ENCODE measurements at places on chromosomes 5 and 9. TPM values are rescaled to one million over a fixed set of nuclear protein-coding genes. Genes with fewer than 3 reads are reported as not detected.

GRCh38 chr5:68682400-68683160, 411.2 kb upstream of the SLC30A5 start:
- H3K4me3 ChIP-seq = no peak overlapping the region
- no peak overlapping the region for H3K27ac ChIP-seq
- no peak for DNase-seq
- H3K36me3 ChIP-seq = no peaks in the 10 kb centered on the region
- H3K27me3 ChIP-seq = no peaks in the 10 kb centered on the region

GRCh38 chr9:71626395-71626794, 141.9 kb downstream of the CEMIP2 start:
- H3K4me3 ChIP-seq = no peak overlapping the region
- no peak overlapping the region for H3K27ac ChIP-seq
- H3K36me3 ChIP-seq = no peaks in the 10 kb centered on the region
- DNase-seq = no peak

- no peaks in the 10 kb centered on the region for H3K4me1 ChIP-seq
- DNase-seq = no peak
- H3K27me3 ChIP-seq = no peaks in the 10 kb centered on the region
- H3K36me3 ChIP-seq = no peaks in the 10 kb centered on the region
- H3K4me3 ChIP-seq = no peak overlapping the region
Measured at GRCh38 chr5:163696579-163696887, 191.1 kb downstream of the MAT2B start.

DNA sequence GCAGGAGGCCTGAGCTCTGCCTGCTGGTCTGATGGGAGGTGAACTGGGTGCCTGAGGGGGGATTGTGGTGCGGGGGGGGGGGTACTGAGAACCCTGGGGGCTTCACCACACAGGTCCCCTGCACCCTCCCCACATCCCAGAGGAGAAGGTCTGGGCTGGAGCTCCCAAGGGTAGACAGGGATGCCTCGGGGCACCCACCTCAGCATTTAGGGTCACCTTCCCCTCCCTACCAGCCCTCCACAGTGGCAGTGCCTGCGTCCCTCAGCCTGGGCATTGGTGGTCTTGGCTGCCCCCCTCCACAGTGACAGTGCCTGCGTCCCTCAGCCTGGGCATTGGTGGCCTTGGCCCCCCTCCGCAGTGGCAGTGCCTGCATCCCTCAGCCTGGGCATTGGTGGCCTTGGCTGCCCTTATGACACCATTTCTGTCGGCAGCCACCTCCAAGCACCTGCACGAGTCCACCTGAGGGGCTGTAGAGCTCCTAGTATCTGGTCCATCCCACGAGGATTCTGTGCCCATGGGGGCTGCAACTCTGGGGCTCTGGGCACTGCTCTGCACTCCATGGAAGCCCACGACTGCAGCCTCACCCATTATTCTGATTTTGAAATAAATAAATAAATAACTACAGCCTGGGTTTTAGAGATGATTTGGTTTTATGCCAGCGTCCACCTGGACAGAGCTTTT, 21.5 kb downstream of the NKD2 start:
- H3K27me3 ChIP-seq = peaks cover 34% of the 10 kb centered on the region
- H3K4me1 ChIP-seq = no peaks in the 10 kb centered on the region
- no peak overlapping the region for H3K27ac ChIP-seq
- DNase-seq = no peak

- no peak overlapping the region for H3K4me3 ChIP-seq
- no peak overlapping the region for H3K27ac ChIP-seq
- no peaks in the 10 kb centered on the region for H3K36me3 ChIP-seq
- H3K27me3 ChIP-seq = no peaks in the 10 kb centered on the region
- DNase-seq = no peak
Measured at GRCh38 chr5:166050531-166050930, 2240.9 kb upstream of the WWC1 start.

DNA sequence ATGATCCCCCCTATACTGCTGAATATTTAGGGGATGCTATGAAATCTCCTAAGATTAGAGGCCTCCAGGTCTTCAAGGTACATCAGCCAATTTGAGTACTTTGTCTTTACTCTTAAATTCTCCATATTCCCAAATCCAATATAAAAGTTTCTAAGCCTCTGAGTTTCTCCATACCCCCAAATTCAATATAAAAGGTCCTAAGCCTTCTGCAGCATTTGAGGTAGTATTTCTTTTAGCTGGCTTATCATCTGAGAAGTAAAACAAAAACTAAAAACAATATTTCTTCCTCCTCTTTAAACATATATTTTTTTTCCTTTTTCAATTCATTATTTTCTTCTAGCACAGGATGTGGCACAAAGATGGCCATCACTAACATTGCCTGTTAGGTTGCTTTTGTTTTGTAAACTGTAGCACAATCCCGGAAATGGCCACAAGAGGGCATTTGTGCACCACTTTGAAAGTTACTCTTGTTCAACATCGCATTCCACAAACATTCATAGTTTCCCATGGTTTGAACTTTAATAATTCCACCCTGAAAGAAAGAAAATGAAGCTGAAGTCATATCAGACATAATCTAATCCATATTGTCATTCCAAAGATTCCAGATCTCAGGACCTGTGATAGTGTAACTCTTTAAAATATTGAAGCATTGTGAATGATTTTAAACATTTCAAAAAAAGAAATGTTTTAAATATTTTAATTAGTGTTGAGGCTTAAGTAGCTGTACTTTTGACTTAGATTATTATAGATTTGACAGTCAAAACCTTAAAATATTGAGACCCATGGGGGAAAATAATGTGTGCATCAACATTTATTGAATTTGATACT, 21.0 kb upstream of the SCGB3A2 start:
- H3K27me3 ChIP-seq = no peaks in the 10 kb centered on the region
- no peak overlapping the region for H3K27ac ChIP-seq
- no peak overlapping the region for H3K4me3 ChIP-seq
- no peaks in the 10 kb centered on the region for H3K36me3 ChIP-seq
- DNase-seq = no peak

PCDHB10 gene
- total RNA-seq = 0.23 TPM

LHX3 gene
- not detected for total RNA-seq

DNA sequence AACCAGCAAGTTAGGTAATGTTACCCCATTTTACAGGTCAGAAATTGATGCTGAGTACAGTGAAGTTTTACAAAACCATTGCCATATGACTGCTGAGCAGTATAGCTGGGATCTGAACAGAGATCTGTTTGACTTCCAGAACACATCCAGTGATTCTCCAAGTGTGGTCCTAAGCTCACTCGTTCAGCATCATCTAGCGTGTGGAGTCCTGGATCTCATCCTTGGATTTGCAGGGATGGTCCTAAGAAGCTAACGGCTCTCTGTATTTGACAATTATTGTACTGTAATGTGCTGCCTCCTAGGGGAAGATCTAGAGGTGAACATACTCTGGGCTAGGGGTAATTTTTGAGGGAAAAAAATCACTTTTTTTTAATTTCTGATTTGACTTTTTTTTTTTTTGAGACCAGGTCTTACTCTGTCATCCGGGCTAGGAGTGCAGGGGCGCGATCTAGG, 1.4 kb downstream of the SLC26A2 start:
- H3K36me3 ChIP-seq = no peaks in the 10 kb centered on the region
- H3K27me3 ChIP-seq = no peaks in the 10 kb centered on the region
- H3K27ac ChIP-seq = no peak overlapping the region
- H3K4me3 ChIP-seq = no peak overlapping the region
- peaks cover 15% of the 10 kb centered on the region for H3K4me1 ChIP-seq

CD14 gene
- total RNA-seq = 12.2 TPM

DNA sequence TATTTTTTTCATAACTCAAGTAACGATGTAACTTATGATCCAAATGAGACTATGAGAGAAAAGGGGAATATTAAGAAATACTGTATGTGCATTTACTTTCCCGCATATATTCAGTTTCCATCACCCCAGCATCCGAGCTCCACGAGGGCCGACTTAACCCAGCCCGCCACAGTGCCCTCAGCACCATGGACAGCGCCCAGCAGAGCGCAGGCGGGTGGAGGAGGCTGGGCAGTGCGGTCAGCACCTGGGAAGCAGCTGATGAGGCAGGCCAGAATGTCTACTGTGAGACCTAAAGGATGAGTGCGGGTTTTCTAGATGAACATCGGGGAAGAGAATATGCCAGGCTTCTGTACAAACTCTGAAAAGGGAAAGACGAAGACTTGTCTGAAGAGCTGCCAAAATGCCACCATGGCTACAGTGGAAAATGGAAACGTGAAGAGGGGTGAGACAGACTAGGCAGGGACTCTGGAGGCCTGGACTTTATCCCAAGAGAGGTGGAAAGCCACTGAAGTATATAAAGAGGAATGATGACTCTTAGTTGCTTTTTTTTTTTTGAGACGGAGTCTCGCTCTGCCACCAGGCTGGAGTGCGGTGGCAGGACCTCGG, 34.5 kb upstream of the MED27 start:
- H3K4me1 ChIP-seq = no peaks in the 10 kb centered on the region
- DNase-seq = no peak
- no peaks in the 10 kb centered on the region for H3K27me3 ChIP-seq
- no peaks in the 10 kb centered on the region for H3K36me3 ChIP-seq

GRCh38 chr5:82815871-82816270, 261.3 kb downstream of the TMEM167A start:
- DNase-seq = no peak
- no peaks in the 10 kb centered on the region for H3K27me3 ChIP-seq
- H3K27ac ChIP-seq = no peak overlapping the region
- no peaks in the 10 kb centered on the region for H3K36me3 ChIP-seq
- no peak overlapping the region for H3K4me3 ChIP-seq
- H3K4me1 ChIP-seq = no peaks in the 10 kb centered on the region

- no peak overlapping the region for H3K4me3 ChIP-seq
- no peaks in the 10 kb centered on the region for H3K36me3 ChIP-seq
- H3K27me3 ChIP-seq = peaks cover 15% of the 10 kb centered on the region
- no peak overlapping the region for H3K27ac ChIP-seq
Measured at GRCh38 chr9:98726735-98727134, 18.0 kb upstream of the GABBR2 start.

DNA sequence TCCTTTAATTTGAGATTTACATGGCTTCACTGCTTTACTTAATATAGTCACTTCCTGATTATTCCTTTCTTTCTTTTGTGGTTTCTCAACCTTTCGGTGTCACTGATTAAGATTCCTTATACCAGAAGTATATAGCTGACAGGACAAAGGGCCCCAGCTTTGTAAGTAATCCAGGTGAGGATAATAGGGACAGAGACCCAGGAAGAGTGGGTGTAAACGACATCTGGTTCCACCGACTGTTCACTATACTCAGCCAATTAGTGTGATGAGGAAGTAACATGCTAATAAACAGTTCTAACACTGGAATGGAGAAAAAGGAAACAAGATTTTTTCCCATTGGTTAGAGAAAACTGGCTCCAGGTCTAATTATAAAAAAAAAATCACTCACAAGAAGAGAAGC, 286.3 kb upstream of the EFNA5 start:
- H3K4me3 ChIP-seq = no peak overlapping the region
- no peaks in the 10 kb centered on the region for H3K27me3 ChIP-seq
- peaks cover 7% of the 10 kb centered on the region for H3K4me1 ChIP-seq
- H3K36me3 ChIP-seq = no peaks in the 10 kb centered on the region
- no peak overlapping the region for H3K27ac ChIP-seq
- DNase-seq = no peak

FGD3 gene
- total RNA-seq = 0.92 TPM

Measured in gastrocnemius medialis (tissue), 4 donors.